ENCODE measurements at places on chromosomes 2 and 18.

DNA sequence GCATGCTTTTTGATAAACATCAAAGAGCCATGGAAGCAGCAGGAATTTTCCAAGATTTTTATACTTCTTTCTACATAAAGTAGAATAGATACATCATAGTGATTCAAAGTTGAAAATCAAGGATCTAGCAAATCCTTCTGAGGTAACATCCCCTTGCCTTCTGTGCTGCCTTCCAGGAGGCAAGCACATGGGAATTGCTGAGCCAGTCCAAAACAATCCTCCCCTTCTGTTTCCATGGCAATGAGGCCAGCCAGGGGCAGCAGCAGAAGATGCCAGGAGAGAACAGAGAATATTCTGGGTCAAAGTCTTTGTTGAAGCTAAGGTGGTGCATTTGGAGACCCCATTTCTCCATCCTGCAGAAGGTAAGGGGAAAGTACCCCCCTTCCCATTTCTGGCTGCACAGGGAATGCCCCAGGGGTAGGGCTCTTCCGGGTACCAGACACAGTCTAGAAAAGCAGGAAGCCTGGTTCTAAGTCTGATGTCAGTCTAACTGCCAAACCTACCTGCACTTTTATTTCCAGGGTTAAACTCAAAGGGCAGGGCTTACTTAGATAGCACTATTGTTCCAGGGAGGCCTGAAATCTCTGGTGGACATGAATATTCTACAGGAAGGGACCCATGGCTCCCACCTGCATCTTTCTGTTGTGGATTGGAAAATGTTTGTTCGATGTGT is 22.1 kb downstream of the CENPA start:
- no peak for DNase-seq

DNA sequence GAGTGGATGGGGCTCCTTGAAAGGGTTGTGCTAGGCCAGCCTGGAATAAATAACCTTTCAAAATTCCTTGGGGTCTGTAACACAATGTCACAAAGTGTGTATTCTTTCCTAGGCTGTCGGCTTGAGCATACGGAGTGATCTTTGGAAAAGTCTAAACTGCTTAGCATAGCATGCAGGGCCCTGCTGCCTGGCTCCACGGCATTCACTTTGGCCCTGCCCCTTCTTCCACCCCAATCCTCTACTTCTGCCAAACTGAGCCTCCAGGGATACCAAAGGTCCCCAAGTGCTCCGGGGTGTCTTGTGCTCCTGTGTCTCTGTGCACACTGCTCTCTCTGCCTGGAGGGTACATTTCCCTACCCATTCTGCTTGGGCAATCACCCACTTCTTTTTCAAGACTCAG is 196.1 kb downstream of the LTBP1 start:
- DNase-seq, result no peak

DNA sequence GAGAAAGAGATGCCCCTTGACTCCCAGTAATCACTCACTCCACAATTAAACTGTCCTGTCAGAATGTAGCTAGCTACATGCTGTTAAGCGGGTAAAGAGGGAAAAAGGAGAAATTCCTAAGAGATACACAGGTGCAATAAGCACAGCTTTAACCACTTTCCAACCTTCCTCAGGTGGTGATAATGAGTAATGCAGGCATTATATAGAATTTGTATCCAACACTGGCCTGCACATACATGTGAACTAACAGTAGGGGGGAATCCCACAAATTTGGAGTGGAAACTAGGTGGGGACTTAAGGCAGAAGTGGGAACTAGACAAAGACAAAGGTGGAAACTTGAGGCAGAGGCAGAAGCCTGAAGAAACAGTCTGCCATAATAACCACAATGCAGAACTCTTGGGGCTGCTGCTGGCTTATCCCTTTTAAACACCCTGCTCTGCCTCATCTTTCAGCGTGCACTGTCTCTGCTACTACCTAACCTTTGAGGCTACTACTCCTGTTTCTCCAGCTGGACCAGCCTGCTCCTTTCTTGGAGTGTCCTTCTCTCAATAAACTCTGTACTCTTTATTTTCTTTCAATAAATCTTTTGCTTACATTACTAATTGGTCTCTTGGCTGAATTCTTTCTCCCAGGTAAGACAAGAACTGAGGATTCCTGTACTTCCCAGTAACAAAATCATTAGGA is 259.7 kb downstream of the PDE11A start:
- no peak for DNase-seq

- peak; percentile 77 for DNase-seq
Measured at GRCh38 chr2:8219631-8220355, 462.1 kb upstream of the ID2 start.

Measured in muscle of leg (tissue), 16 donors.